ENCODE measurements at places on chromosomes 11 and 22.
A peak's percentile ranks its signal among the peaks of the same experiment; 100 is the strongest.

- no peak for DNase-seq
Observed at GRCh38 chr22:46812034-46812605, 49.7 kb downstream of the TBC1D22A start.

DNA sequence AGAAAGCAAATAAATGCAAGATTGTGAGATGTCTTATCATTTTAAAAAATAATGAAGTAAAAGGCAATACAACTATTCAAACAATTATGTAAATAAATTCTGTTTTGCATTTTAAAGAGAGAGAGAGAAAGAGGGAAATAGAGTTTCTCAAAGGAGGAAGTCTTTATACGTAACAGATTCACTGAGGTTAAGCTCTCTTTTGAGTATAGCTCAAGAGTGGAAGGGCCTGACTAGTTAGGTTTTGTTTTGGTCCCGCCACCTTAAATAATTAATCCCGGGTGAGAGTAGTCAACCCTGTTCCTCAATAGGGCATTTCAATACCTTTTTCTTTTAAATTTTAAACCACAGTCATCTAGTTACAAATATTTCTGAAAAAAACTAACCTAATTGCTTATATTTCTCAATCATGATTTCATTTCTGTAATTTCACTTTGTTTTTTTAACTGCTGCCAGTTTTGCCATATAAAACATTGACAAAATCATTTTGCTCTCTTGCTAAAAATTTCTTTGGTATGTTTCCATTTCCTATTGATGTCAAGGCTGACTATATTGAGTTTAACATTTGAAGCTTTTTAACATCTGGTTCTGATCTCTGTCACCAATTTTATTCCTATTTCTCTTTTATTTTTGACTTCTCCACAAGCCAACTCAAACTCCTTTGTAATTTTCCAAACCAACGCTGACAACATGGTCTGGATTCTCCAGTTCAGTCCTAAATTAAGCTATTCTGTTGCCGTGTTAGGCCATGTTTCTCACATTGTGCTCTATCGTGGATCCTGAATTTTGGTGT is 10.3 kb downstream of the OR10D3 start:
- no peak for DNase-seq

- no peak for DNase-seq
Observed at GRCh38 chr11:75717608-75718418, at the start of gene MOGAT2. TSS of gene MOGAT2 (plus strand) at chr11:75717838. CDS start at chr11:75717889, 51 bp downstream.

DNA sequence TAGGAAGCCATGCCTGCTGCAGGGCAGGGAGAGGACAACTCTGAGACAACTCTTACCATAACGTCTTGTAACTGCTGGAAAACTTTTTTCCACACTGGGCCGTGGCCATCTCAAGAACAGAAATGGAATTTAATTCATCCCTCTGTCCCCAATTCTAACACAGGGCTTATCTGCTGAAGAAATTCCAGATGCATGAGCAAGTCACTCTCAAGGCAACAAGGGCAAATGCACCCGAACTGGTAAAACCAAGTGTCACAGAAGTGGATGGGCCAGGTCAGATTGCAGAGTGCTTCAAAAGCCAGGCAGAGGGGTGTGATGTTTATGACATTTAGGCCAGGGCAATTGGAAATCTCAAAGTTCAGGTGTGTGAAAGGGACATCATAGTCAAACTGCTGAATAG is 7.4 kb downstream of the SMPD1 start:
- peak; percentile 17 for DNase-seq

DNA sequence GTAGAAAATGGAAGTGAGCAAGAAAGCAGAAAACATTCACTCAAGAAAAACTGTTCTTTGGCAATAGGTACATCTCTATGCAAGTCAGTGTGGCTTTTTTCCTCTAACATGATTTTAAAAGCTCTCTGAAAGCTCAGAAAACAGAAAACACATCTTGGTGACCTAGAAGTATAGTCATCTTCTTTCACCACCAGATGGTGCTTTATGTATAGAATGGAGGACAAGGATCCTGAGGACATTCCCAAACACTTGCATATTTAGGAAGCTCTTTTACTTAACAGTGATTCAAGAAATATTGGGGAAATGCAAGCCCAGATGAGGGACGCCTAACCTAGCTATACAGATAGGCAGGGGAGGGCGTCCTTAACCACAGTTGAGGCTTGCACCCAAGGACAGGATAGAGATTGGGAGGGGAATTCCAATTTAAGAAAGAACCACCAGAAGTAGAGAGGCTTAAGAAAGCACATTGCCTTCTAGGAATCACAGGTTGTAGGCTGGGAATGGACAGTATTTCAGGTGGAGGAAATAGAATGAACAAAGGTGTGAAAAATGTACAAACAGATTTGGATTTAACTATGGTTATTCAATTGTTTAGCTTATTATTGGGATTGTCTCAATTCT is 13.8 kb upstream of the CCDC81 start:
- peak; percentile 56 for DNase-seq

GRCh38 chr11:113664069-113664980 is 41.8 kb downstream of the TMPRSS5 start:
- peak; percentile 75 for DNase-seq

DNA sequence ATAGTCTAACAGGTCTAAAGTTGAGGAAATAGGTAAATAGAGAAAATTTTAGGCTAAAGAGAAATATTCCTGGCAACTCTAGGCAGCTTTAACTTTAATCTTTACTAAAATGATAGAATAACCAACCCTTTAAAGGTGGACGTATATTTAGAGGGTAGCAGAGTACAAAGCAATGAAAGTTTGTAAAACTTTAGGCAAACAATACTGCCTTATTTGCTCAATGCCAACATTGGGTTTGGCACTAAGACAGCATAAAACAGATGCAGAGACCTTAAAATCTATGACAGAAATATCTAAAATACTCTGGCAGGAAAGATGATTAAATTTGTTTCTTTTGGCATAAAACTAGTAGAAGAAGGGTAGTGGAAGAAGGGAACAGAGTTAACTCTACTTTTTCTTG is 70.7 kb downstream of the EMSY start:
- DNase-seq: no peak

- no peak for DNase-seq
Observed at GRCh38 chr11:63875506-63876065, 36.7 kb downstream of the MARK2 start.

- peak; percentile 37 for DNase-seq
Observed at GRCh38 chr11:122917311-122917710, 34.8 kb downstream of the JHY start.

GRCh38 chr11:95453616-95454171 is 222.7 kb upstream of the SESN3 start:
- DNase-seq: peak; percentile 24

DNA sequence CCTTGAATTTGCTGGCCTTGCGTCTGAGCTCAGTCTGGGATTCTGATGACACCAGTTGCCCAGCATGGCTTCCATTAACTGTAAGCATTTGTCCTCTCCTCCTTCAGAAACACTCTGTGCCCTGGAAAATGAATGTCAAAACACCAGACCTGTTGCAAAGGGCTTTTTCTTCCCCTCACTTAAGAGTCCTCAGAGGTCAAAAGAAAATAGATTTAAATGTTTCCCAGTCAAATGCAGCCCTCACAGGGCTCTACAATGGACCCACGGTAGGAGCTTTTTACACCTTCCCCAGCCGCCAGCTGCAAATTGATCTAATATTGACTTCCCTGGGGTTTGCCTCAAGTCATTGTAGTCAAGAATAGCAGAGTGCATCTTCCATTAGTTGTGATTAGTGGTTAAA is 332.2 kb downstream of the INSC start:
- no peak for DNase-seq

DNA sequence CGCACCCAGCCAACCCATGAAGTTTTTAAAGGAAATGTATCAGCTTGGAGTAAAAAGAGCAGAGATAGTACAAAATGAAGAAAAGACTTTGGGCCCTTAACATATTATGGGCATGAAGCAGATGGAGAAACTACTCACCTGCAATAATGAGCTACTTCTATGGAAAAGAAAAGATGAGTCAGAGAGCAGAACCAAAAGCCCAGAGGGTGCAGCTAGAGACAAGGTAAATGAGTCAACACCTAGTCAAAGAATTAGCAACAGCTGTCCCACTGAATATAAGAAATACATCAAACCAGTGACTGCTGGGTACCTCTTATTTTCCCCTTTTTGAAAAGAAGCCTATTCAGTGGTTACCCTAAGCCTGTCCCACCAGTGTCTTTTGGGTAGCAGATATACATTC is 61.8 kb downstream of the RPL27A start:
- no peak for DNase-seq

GRCh38 chr11:3747704-3748103 is 49.6 kb downstream of the NUP98 start:
- DNase-seq: peak; percentile 61

DNA sequence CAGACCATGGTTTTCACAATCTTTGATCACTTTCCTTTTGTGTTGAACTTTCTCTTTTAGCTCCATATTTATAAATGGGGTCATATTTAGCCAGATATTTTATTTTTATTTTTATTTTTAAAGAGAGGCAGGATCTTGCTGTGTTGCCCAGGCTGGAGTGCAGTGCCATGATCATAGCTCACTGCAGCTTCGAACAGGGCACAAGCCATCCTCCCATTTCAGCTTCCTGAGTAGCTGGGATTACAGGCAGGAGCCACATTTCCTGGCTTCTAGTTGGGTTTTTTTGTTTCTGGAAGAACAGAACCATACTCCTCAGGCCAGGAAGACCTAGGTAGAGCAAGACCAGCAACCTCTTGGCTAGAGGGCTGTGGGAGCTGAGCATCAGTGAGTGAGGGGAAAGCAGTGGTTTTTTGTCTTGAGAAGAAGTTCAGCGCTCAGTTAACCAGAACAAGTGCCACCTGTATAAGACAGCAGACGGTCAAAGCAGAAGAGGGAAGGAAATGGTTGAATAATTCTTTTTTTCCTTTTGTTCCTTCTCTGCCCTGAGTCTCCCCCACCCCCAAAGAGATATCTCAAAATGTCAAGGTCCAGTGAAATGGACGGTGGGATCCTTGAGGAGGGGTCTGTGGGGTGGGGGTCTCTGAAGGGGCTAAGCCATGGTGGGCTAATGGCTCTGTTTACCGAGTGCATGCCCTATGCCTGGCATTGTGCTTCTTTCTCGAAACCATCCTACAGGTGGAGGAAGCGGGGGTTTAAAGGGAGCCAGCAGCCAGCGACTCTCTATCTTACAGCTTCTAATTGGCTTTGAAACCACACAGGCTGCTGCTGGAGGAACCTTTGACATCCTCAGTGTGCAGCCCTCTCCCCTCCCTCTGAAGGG is 63.0 kb downstream of the PTPRJ start:
- DNase-seq: no peak

- no peak for DNase-seq
Observed at GRCh38 chr11:43067681-43068080, 244.1 kb upstream of the API5 start.

GRCh38 chr11:18614667-18615066 is 15.1 kb downstream of the MISFA start:
- no peak for DNase-seq

- DNase-seq: peak; percentile 63
Observed at GRCh38 chr11:45110562-45110961, 35.9 kb upstream of the PRDM11 start.

- DNase-seq: peak; percentile 38
Observed at GRCh38 chr11:130691581-130691980, 224.7 kb downstream of the SNX19 start.

DNA sequence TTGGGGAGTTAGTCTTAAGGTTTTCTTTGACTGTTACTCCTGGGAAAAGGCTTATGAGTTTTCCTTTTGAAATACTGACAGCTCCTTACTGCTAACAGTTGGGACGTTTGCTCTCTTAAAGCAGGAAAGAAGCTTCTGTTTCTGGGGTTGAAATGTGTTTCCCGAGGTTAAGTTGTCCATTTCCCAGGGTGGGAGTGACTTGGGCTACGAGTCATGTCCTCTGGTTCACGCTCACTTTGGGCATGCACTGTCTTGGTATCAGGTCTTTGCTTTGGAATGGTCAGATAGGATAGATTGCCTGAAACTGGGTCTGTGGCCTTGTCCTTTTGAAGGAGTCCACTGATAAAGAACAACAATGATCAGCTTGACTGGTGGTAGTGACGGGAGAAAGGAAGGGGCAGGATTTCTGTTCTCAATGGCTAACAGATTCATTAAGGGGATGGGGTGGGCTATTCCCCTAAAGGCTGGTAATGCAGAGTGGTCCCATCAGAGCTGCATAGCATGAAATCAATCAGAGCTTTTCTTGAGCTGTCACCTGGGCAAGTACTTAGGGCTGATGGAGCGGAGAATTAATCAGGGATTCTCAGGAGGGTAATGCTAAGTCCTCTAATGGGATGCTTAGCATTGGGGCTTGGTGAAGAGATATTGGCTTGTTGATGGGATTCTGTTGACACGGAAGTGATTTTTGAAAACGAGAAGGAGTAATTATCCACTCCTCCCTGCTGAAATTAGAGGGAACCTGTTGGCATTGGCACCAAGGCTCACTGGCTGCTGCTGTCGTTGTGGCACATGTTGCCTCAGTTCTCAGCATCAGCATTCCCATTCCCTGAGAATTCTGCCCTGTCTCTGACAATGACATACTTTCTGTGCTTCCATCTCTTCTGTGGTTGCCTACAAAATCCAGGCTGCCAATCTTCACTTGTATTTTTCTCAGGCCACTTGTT is 81.6 kb downstream of the TEAD1 start:
- no peak for DNase-seq

DNA sequence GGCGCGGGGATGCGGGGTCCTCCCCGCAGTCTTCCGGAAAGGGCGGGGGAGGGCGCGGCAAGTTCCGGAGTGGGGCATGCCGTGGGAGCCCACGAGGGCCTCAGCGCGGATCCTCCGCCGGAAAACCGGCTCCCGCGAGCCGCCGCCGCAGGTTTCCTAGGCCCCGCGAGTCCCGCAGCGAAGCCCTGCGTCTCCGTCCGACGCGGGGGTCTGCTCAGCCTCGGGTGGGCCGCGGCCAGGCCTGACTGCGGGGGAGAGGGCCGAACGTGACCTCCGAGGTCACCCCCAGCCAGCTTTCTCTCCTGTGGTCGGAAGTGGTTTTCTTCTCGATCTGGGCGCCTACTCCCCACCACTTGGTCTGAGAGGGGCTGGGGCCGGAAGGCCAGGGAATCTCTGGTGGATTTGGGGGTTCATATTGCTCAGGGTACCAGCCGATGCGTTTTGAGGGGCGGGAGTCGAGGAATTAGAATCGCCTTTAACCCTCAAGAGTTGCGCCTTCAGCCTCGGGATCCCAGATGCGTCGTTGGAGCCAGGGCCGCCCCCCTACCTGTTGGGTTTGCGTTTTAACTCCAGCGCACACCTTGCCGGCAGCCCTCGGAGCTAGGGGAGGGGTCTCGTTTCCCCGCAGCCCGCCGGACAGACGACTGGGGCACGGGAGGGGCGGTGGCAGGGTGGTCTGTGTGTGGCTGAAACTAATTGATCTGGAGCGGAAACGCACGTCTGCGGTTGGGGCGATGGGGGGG is 3.6 kb upstream of the CCND1 start:
- no peak for DNase-seq

GRCh38 chr11:61609000-61609979 is 28.4 kb upstream of the SYT7 start:
- DNase-seq: no peak

GRCh38 chr11:128195057-128195751 is 392.2 kb downstream of the ETS1 start:
- DNase-seq: peak; percentile 53

Data from fibroblast of skin of abdomen (primary cell).